ENCODE measurements at places on chromosomes 11 and 22.

GRCh38 chr11:24697522-24698111, 200.8 kb downstream of the LUZP2 start:
- DNase-seq = no peak

- no peak for DNase-seq
These were observed 260.9 kb downstream of the KIRREL3 start for GRCh38 chr11:126739499-126740145.

GRCh38 chr11:135074397-135074998, 662.5 kb upstream of the B3GAT1 start:
- no peak for DNase-seq

DNA sequence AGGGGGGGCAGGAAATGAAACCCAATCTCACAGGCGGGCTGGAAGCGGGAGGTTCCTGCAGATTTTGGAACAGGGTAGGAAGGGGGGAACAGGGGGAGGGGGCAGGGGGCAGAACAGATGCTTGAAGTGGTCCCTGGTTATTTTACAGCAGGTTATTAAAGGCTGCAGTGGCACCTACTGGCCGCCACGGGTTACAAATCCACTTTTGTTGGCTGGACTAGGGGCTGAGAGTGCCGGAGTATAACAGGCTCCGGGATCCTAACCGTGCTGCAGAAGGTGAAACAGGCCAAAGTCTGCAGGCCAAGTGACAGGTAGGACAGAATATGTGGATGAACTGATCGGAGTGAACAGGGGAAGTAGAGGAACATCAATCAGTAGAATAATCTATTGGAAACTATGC, 2.5 kb downstream of the ROBO3 start:
- DNase-seq = no peak

DNA sequence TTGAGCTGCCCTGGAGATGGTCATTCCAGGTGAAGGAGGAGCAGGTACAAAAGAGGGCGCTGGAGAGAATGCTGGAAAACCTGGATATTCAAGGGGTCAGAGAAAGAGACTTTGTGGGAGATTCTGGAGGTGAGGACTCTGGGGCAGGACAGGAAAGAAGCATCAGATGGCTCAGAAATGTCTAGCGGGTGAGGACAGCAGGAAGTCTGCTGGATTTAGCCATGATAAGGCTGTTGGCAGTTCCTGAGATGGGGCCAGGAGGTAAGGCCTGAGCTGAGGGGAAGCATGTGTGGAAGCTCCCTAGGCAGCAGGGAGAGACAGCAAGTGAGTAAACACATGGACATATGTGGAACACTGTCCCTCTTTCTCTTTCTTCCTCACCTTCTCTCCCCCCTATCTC, 1.5 kb downstream of the UPB1 start:
- no peak for DNase-seq

GRCh38 chr11:126653040-126653439, 297.6 kb downstream of the ST3GAL4 start:
- DNase-seq = no peak

GRCh38 chr11:75931124-75931523, 116.1 kb downstream of the UVRAG start:
- no peak for DNase-seq

DNA sequence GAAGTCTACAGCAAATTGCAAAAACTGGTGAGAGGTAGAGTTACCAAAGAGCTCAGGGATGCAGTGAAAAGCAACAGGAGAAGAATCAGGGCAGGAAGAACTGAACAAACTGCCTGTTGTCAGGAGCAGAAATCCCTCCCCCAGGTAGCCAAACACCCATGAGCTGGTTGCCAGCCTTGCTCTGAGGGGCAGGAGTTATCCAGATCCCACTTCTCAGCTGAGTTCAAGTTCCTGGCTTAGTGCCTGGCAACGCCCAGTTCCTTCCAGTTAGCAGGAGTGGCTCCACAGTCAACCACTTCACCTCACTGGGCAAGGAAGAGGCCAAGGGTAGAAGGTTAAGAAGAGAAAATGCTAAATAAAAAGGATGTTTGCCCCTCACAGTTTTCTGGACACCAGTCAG, 1.9 kb upstream of the MPZL2 start:
- DNase-seq = no peak

- no peak for DNase-seq
These were observed 34.9 kb downstream of the RPL27A start for GRCh38 chr11:8717544-8717875.

- no peak for DNase-seq
These were observed 796.5 kb upstream of the LRRC4C start for GRCh38 chr11:42255906-42256305.

DNA sequence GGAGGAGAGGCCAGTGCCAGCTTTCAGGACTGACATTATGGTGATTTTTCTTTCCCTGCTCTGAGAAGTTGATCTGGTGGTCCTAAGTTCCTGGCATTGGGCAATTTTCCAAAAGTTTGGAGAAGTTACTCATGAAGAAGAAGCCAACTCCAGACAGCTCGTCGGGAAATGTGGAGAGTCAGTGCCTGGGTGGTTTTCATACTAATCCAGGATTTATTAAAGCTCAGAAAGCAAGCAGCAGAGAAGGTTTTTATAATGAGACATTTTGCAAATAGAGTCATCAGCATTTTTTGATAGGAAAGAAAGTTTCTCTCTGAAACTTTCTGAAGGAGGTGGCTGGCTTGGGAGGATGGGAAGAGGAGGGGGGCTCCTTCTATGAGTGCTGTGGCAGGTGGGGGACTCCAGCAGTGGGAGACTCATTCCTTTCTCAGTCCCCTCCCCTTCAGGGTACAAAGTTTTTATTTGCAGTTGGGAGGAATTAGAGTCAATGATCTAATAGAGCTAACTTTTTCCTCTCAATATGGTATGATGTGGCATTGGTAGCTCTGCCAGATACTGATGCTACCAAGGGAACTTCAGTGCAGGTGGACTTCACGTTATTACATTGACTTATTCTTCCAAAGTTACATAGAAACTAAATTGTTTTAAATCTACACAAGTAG, 55.4 kb downstream of the LIF start:
- no peak for DNase-seq

DNA sequence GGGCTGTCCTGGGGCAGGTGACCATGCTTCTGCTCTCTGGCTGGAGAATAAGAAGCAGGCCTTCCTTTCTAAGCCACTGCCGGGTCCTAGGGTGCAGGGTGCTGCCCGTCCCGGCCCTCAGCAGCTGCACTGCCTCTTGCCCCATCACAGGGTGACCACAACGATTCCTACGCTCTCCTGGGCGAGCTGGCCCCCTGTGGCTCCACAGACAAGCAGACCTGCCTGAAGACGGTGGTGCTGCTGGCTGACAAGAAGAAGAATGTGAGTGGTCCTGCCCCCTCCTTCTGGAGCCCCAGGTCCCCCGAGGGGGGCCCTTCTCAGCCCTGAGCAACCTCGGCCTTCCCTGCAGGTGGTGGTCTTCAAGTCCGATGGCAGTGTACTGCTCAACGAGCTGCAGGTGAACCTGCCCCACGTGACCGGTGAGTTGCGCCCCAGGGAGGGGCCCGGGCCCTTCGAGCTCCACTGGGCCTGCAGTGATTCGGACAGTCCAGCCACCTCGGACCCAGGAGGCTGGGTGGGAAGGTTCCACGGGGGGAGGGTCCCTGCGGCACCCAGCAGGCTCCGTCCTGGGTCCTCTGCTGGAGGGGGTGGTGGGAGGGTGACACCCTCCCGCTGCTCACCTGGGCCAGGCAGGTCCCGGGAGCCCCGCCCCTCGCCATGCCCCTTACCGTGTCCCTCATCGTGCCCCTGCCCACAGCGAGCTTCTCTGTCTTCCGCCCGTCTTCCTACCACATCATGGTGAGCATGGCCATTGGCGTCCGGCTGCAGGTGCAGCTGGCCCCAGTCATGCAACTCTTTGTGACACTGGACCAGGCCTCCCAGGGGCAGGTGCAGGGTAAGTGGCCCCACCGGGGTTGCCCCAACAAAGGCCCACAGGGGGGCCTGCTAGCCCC, 8.3 kb downstream of the MUC2 start:
- DNase-seq = no peak

DNA sequence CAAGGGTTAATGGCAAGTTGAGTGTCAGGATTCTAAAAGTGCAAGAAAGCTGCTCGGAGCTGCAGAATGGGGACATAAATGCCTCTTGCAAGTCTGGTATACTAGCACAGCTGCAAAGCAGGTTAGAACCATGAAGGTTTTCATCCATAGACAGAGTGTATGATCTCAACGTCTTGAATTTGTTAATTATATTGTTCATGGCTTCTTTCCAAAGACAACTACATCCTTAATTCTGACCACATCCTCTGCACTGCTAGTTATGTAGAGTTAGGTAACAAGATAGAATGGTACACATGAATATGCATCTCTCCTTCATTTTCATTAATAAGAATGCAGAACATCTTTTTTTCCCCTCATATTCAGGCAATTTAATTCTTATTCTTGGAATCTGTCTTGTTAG, 34.2 kb downstream of the EXPH5 start:
- no peak for DNase-seq

Measured in hindlimb muscle (tissue), 1 donor.